ENCODE measurements at places on chromosomes 16 and 17. TPM values are rescaled to one million over a fixed set of nuclear protein-coding genes. Genes with fewer than 3 reads are reported as not detected.

IKZF3 gene
- total RNA-seq, result 1.5 TPM

- peak; percentile 75 for DNase-seq
Observed at GRCh38 chr16:85275533-85276249, 163.4 kb upstream of the CIBAR2 start.

- no peak for DNase-seq
Observed at GRCh38 chr17:5120036-5120435, 4.2 kb downstream of the USP6 start.

DNA sequence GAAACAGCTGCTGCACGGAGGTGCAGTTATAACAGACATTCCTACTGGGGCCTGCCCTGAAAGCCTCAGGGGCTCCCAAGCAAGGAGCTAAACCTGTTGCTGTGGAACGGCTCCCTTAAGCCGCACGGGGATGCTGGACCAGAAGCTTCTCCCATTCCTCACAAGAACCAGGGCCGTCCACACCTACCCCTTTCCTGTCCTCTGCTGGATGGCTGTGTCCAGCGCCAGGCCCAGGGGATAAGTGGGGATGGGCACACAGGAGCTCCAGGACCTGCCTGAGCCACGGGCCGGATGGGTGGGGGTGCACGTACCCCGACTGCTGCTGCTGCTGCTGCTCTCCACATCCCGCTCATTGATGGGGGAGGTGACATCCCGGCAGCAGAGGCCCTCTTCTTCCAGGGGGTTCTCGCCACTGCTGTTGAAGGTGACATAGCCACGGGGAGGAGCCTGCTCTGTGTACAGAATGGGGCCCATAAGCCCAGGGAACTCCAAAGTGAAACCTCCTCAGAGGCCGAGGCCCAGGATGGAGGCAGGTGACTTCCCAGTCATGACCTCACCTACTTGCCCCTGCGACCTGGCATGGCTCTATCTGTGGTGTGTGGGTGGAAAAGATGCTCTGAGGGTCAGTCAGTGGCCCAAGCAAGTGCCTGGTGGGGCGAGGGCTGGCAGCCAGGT is 8.6 kb downstream of the NUDT16L1 start:
- DNase-seq, result no peak

- no peak for DNase-seq
Observed at GRCh38 chr16:17229766-17230165, 241.0 kb downstream of the XYLT1 start.

DNA sequence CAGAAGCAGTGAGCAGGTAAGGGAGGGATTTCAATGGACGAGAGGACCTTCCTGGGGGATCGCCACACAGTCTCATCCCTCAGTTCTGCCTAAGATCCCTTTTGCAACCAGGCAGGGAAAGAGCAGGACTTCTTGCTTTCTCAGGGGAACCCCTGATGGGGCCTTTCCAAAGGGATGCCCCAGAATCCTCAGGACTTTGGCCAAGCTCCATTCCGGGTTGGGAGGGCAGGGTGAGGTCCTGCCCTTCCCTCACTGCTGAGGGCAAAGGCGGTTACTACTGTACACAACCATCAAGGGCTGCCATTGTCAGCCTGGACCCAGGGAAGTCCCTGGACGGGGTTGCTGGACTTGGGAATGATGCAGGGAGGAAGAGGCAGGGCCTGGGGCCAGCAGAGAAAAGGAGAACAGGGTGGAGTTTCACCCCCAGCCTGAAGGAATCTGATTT is 9.7 kb downstream of the PRR29 start:
- peak; percentile 56 for DNase-seq

Measured in ascending aorta (tissue), 2 donors.